Iris pigment epithelial cell (primary cell): ENCODE measurements at places on chromosomes 1 and 21.

DNA sequence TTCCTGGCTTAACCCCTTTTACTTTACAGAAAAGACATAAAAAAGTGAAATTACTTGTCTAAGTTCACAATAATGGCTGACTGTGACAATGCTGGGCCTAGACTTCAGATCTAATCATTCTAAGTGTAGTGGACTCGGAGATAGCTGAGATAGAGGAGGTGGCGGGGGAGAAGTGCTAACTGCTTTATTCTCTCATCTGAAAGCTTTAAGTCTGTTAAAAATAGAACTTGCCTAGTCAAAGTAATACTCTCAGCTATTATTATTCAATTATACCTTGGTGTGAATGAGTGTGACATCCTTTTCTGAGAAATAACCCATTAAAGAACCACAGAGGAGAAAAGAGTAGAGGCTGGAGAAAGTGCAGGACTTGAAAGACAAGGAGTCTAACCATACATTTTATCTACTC lies 96.1 kb upstream of the OLIG2 start:
- no peak for DNase-seq

DNA sequence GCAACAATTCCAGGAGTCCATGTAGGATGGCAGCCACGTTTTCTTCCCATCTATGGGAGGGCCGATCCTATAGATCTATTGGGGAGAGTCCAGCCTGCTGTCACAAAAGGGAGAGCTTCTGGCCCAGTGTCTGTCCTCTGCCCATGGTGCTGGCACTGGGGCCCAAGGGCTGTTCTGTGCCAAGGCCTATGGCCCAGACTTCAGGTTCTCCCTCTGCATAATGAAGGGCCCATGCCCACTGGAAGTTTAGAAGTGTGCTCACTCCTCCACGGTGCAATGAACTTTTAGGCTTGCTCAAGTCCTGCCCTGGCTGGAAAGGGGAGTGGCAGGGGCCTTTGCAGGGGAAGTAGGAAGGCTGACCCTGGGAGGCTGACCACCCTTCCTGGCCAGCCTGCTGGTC lies 44.1 kb upstream of the ATP2B4 start:
- DNase-seq = no peak

DNA sequence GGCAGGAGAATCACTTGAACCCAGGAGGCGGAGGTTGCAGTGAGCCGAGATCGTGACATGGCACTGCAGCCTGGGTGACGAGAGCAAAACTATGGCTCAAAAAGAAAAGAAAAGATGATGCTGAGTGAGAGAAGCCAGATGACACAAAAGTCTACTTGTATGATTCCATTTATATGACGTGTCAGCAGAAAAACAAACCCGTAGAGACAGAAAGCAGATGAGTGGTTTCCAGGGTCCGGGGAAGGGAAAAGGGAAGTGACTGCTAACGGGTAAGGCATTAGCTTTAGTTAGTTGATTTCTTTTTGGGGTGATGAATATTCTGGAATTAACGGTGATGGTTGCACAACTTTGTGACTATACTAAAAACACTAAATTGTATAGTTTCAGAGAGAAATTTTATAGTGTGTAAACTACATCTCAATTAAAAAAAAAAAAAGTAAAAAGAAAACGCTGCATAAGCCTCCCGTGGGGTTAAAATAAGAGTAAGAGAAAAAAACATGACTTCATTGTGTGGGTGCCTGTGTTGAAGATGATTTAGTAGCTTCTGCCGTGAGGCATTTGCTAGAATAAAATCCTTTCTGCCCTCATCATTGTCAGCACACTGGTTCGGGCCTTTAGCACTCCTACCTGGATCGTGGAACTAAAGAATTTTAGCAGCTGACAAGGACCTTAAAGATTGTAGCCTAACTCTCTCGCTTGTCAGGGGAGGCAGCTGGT lies 24.7 kb upstream of the ATP5PO start:
- peak; percentile 70 for DNase-seq

DNA sequence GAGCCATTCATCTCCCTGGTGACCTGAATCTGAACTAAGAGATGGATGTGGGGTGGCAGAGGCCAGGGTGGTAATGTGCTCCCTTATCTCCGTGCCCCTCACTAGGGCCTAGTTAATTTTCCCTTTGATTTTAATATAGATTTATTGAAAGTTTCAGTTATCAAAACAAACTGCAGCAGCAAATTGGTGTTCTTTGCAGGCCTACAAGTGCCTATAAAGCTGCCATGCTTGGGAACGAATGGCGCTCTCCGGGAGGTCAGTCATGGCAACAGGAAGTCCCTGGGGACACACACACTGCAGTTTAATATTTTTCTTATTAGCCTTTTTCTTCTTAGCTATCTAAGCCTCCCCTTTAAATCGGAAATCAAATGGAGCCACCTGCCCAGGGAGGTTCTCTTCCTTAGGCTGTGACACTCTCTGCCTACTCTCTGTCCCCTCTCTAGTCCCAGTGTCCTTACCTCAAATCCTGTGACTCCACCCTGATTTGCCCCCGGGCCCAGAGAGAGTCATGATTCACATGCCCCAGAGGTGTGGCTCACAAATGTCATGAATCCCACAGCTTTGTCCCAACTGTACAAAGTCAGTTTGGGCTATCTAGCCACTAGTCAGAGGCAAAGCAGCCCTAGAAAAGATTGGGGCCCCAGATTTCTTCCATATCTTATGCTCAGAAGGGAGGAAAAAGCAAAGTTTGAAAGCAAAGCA lies 4.3 kb upstream of the ERI3 start:
- DNase-seq = no peak

DNA sequence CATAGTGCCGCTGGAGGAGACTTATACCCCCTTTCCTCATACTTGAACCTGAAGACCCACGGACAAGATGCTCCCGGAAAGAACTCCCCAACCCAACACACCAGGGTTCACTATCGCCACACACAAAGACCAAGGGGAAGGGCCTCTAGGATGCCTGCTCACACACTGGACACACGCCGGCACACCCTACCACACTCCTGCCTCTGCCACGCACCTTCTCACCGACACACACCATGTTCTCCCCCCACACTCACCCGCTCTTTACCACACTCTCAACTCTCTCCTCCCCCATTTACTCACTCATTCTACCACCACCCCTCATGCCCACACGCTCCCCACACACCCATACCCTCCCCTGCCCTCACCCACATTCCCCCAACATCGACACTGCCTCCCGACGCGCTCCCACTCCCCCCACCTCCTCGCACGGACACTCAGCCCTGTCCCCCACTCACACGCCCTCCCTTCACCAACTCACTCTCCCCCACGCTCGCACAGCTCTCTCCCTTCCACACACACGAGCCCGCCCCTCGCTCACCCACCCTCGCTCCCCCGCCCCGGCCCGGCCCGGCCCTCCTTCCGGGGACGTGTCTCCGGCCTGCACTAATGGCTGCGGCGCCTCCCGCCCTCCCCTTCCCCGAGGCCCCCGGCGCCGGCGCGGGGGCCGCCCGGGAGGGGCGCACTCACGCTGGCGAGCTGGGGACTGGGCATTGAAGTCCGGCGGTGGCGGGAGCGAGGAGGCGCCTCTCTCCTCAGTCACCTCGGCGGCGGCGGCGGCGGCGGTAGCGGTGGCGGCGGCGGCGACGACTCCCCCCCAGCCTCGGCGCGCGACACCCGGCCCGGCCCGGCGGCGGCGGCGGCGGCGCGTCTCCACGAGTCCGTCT lies 626 bp downstream of the PTP4A2 start:
- DNase-seq = peak; percentile 71

GRCh38 chr1:74728736-74729135 lies 4.1 kb downstream of the CRYZ start:
- DNase-seq = no peak

GRCh38 chr1:159122005-159122621 lies 45.5 kb upstream of the AIM2 start:
- DNase-seq = peak; percentile 83

GRCh38 chr21:45322231-45322959 lies 34.7 kb upstream of the POFUT2 start:
- no peak for DNase-seq

DNA sequence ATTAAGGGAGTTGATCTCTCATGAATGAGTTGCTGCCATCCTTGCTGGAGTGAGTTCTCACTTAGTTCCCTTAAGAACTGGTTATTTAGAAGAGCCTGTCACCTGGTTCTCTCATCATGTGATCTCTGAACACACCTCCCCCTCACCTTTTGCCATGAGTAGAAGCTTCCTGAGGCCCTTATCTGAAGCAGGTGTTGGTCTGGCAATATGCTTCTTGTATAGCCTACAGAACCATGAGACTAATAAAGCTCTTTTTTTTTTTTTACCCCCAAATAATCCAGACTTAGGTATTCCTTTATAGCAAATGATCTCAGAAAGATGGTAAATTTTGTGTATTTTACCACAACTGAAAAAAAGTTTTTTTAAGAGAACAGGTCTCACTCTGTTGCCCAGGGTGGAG lies 158.0 kb downstream of the EIF4G3 start:
- DNase-seq = no peak

DNA sequence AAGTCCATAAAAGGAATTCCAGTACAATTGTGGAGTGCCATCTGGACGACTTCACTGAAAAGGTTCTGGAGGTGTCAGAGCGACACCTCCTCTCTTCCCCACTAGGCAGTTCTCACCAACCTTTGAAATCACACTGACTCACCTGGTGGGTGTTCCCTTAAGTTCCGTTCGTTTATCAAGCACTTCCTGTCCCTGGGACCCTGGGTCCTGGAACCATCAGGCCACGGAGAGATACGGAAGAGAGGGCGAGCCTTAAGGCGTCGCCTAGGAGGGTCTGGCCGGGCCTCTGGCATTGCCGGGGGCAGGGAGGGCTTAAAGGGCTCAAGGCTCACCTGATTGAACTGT lies 317 bp downstream of the SPAG17 start:
- no peak for DNase-seq

DNA sequence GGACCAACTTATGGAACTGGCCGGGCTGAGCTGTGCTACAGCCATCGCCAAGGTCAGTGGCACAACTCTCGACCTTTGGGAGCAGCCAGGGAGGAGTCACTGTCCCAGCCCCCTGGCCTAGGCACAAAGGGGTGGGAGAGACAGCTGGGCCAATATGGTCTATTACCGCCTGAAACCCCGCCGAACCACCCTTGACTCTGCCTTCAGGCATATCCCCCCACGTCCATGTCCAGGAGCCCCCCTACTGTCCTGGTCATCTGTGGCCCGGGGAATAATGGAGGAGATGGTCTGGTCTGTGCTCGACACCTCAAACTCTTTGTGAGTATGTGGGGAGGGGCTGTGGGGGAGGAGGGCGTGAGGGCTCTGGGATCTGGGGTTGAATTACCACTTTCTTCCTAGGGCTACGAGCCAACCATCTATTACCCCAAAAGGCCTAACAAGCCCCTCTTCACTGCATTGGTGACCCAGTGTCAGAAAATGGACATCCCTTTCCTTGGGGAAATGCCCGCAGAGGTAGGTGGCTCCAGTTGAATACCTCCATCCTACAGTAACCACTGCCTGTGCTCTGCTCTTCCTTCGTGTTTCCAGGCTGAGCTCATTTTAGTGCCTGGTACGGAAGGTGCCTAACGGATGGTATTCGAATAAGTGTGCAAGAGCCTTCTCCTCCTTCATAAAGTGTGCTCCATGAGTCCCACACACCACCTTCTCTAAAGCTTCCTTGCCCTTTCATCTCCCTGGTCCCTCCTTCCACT lies 758 bp downstream of the NAXE start:
- no peak for DNase-seq

GRCh38 chr1:10217748-10218441 lies 7.5 kb downstream of the KIF1B start:
- peak; percentile 49 for DNase-seq

- peak; percentile 98 for DNase-seq
These were observed 47.4 kb upstream of the ENAH start for GRCh38 chr1:225700164-225700821.

- DNase-seq = no peak
These were observed 14.7 kb downstream of the LYPLAL1 start for GRCh38 chr1:219188331-219188803.

GRCh38 chr1:21888500-21888899 lies 48.6 kb downstream of the HSPG2 start:
- no peak for DNase-seq

- no peak for DNase-seq
These were observed 11.0 kb downstream of the SH3BGRL3 start for GRCh38 chr1:26290882-26291261.

DNA sequence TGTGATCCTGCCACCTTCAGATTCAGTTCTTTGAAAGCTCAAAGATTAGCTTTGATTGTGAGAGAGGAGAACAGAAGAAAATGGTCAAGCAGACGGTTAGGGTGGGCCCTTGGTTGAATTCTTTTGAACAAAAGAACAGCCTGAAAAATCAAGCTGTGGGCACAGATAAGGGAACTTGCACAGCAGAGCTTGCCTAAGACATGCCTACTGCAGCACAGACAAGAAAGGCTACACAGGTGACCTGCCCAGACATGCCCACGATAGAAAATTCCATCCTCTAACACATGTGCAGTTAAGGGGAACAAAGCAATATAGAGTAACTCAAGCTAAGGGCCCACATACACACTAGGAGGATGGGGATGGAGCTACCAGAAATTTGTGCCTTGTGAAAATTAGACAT lies 512.5 kb upstream of the LRRC7 start:
- no peak for DNase-seq

DNA sequence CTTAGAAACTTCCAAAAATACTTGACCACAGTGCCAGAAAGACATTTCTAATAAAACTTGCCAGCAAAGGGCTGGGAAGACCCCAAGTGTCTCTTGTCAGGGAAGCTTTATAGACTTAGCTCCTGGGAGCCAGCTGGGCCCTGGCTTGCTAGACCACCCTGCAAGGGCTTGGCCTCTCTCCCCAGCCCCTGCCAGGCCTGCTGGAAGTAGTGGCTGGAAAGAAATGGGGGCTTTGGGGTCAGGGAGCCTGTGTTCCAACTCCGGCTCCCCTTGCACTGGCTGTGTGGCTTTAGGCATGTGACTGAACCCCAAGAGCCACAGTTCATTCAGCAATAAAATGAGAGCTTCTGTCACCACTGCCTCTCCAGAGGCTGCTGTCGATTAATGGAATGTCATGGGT lies 31.1 kb downstream of the H3-3A start:
- DNase-seq = no peak

DNA sequence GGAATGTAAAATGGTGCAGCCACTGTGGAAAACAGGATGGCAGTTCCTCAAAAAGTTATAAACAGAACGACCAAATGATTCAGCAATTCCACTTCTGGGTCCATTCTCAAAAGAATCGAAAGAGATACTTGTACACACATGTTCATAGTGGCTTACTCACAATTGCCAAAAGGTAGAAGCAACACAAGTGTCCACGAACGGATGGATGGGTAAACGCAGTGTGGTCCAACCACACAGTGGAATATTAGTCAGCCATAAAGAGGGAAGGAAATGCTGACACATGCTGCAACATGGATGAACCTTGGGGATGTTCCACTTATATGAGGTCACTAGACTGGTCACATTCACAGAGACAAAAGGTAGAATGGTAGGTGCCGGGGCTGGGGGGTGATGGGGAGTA lies 5.3 kb downstream of the KRTAP10-1 start:
- no peak for DNase-seq

DNA sequence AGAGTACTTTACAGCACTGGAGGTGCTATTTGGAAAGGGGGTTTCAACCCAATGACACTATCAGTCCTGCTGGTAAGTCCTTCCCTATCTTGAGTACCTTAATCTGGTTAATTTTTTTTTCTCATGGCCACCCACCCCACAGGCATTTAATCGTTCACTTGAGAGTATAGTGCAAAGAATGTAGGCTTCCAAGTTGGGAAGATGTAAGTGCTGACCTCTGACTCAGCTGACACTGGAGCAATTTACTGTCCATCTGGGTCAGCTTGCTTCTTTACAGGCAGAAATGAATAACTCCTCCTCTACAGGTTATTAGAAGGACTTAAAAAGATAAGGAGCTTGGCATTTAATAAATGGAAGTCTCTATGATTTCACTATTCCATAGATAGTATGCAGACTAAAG lies 89.6 kb downstream of the AK5 start:
- peak; percentile 8 for DNase-seq

GRCh38 chr1:170424346-170424745 lies 107.6 kb upstream of the GORAB start:
- DNase-seq = no peak
